ENCODE measurements at places on chromosomes 6 and 20.

GRCh38 chr6:89184344-89184743, 32.8 kb downstream of the GABRR1 start:
- no peak for DNase-seq

- no peak for DNase-seq
Measured at GRCh38 chr6:68086199-68086598, 548.9 kb upstream of the ADGRB3 start.

GRCh38 chr6:126069449-126069848, 83.1 kb downstream of the TRMT11 start:
- no peak for DNase-seq

DNA sequence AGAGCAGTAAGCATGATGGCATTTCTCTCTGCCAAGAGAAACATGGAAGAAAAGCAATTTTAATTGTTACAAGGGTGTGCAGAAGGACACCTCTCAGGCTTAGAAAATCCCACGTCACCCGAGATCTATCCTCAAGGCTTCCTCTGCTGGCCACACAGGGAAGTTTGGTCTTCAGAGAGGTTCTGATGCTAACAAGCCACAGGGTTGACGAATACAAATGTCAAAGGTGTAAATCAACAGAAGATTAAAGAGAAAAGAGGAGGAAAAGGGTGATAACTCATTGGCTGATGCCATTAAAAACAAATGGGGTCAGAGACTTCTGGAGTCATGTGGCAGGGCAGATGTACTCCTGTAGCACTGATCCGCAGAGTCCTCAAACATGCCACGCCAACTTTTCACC, 33.6 kb upstream of the SPDEF start:
- DNase-seq = no peak

DNA sequence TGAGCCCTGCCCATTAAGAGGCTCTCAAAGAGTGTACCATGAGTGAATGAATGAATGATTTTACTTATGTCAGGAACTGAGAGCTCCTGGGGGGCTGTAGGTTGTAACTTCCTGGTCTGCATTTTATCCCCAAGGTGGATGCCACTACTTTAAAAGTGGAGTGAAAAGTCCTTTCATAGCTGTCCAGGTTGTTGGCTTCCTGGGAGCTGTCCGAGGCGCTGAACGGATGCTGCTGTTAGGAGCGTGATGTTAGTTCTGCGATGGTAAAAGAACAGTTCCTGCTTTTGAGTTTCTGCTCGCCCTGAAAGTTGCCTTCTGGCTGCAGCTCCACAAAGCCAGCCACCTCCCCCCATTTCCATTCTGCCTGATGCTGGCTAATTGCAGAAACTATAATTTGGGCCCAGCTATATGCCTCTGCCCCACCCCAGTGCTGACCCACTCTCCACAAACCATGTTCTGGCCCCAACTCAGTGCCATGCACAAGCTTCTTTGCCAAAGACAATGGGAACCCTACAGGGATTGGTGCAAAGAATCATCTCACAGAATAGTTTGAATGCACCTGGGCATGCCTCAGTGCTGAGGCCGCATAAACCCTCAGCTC, 330.9 kb upstream of the CDH4 start:
- DNase-seq = no peak

DNA sequence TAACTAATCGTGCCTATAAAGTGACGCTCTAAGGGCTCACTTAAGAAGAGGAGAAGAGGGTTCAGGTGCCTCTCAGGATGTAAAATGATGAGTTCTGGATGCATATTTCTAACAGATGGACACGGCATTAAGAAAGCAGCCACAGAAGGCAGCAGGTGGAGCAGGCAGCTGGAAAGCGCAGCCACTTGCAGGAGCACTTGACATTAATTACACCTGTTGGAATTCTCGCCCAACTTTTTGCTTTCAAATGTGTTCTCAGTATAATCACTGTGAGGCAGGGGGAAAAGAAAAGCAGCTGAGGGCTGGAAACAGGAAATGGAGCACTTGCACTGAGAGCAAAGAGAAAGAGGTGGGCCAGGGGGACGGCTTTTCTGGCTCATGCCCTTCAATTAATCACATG, 164.2 kb downstream of the NKAIN2 start:
- DNase-seq = no peak

DNA sequence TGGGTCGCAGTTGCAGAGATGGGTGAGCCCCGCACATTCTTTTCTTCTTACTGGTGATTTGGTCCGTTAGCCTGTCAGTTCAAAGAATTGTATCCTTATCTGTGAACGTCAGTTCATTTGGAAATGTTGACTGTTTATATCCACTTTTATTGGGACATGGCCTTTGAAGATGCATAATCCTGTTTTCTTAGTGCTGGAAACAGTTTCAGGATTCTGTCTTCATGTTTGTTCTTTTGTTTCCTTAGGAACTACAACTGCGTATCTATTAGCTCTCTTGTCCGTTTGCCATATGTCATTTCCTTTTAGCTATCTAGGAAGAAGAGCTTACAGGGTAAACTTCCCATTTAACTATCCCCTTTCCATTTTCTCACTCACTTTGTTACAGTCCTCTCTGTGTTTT, 35.0 kb upstream of the TULP1 start:
- no peak for DNase-seq

All from RCC 7860 (cell line).